Spleen (tissue), 13 donors: ENCODE measurements at places on chromosomes 1 and 21.

DNA sequence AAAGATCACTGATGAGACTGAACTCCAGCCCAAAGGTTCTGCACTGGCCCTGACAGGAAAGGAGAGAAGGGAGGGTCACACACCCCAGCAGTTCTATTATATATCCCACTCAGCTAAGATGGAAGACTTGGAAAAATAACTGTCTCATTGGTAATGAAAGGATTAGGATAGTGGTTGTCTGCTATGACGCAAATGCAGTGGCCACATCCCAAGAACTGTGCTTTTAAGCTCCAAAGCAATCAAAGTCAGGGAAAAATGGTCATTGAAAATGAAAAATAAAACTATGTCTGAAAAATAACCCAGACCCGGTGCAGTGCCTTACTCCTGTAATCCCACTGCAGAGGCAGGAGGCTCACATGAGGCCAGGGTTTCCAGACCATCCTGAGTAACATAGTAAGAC, 31.0 kb downstream of the PSMG1 start:
- no peaks in the 10 kb centered on the region for H3K4me1 ChIP-seq
- no peak overlapping the region for H3K4me3 ChIP-seq
- H3K36me3 ChIP-seq: no peaks in the 10 kb centered on the region
- DNase-seq: no peak

DNA sequence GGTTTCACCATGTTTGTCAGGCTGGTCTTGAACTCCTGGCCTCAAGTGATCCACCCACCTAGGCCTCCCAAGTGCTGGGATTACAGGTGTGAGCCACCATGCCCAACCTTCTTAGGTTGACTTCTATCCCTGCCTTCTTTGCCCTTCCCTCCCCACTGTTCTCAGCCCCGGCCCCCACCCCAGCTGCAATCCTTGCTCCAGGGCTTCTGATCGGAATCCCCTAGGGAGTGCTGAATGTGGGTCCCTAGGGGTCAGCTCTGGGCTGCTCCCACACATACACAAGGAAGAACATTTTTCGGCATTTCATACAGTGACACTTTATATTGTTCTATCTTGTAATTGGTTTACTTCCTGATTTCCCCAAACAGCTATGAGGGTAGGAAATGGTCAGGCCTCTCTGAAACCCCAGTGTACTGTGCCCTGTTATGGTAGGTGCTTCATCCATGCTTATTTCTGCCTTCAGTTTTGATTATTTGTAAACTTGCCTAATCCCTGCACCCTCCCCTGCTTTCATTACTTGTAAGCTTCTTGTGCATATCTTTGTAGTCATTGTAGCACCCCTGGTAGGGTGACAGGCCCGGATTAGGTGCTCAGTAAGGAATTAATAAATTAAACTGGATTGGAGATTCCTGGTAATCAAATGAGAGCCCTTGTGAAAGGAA, 5.8 kb upstream of the SRP9 start:
- no peak for DNase-seq
- H3K27me3 ChIP-seq: no peaks in the 10 kb centered on the region
- H3K4me1 ChIP-seq: peaks cover 72% of the 10 kb centered on the region
- H3K36me3 ChIP-seq: no peaks in the 10 kb centered on the region

GRCh38 chr1:231446138-231446537, 24.1 kb upstream of the EGLN1 start:
- H3K4me1 ChIP-seq: no peaks in the 10 kb centered on the region
- no peak for DNase-seq
- no peaks in the 10 kb centered on the region for H3K36me3 ChIP-seq
- H3K27me3 ChIP-seq: no peaks in the 10 kb centered on the region
- H3K27ac ChIP-seq: no peak overlapping the region

DNA sequence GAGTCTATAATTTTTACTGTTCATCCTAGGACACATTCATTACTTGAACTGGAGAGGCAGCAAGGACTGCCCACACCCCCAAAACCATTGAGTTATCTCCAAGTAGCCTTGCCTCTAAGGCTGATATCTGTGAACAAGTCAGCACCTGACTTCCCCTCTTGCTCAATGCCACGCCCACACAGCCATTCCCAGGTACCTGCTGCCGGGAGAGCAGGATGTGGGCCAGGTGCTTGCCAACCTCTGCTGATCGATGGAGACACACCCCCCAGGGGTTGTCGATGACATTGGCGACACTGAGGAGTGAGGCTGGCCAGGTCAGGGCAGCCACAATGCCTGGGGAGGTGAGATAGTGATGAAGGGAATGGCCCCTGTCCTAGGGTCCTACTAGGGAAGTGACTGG, 60.1 kb downstream of the TMCO4 start:
- H3K4me3 ChIP-seq: no peak overlapping the region
- DNase-seq: no peak
- H3K36me3 ChIP-seq: peaks cover 34% of the 10 kb centered on the region
- no peaks in the 10 kb centered on the region for H3K4me1 ChIP-seq
- no peaks in the 10 kb centered on the region for H3K27me3 ChIP-seq

GRCh38 chr1:228365271-228366061, 41.2 kb downstream of the TRIM11 start:
- no peaks in the 10 kb centered on the region for H3K36me3 ChIP-seq
- H3K27ac ChIP-seq: no peak overlapping the region
- H3K4me1 ChIP-seq: peaks cover 31% of the 10 kb centered on the region
- H3K27me3 ChIP-seq: no peaks in the 10 kb centered on the region
- no peak for DNase-seq
- H3K4me3 ChIP-seq: no peak overlapping the region

DNA sequence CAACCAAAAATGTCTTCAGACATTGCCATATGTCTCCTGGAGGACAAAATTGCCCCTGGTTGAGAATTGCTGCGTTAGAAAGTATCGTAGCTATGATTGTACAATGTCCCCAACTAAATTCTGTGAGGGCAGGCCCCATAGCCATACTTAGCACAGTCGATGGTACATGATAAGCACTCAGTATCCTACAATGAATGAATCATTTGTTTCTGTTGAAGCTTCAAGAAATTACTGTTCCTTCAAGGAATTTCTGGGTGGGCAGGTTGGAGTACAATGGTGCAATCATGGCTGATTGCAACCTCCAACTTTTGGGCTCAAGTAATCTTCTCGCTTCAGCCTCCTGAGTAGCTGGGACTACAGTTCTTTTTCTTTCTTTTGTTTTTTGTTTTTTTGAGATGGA, 4.7 kb downstream of the CAP1 start:
- no peak overlapping the region for H3K4me3 ChIP-seq
- H3K36me3 ChIP-seq: no peaks in the 10 kb centered on the region
- H3K27ac ChIP-seq: peak overlapping the region; percentile 75
- no peaks in the 10 kb centered on the region for H3K27me3 ChIP-seq
- DNase-seq: no peak

- H3K27me3 ChIP-seq: peaks cover 36% of the 10 kb centered on the region
- H3K36me3 ChIP-seq: no peaks in the 10 kb centered on the region
- H3K4me3 ChIP-seq: no peak overlapping the region
Observed at GRCh38 chr1:20431176-20431460, 54.9 kb downstream of the CAMK2N1 start.

DNA sequence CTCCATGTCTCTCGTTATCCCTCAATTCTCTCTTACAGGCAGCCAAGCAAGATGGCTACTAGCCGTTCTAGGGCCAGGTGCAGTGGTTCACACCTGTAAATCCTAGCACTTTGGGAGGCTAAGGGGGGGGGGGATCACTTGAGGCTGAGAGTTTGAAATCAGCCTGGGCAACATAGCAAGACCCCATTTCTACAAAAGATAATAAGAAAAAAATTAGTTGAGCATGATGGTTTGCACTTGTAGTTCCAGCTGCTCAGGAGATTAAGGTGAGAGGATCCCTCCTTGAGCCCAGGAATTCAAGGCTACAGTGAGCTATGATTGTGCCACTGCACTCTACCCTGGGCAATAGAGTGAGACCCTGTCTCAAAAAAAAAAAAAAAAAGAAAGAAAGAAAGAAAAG, 80.4 kb downstream of the NKAIN1 start:
- H3K27ac ChIP-seq: no peak overlapping the region
- peaks cover 25% of the 10 kb centered on the region for H3K4me1 ChIP-seq
- H3K27me3 ChIP-seq: no peaks in the 10 kb centered on the region
- no peak for DNase-seq
- no peaks in the 10 kb centered on the region for H3K36me3 ChIP-seq

GRCh38 chr1:67250051-67250653, 57.5 kb upstream of the IL12RB2 start:
- no peaks in the 10 kb centered on the region for H3K36me3 ChIP-seq
- DNase-seq: no peak
- H3K4me3 ChIP-seq: no peak overlapping the region
- no peaks in the 10 kb centered on the region for H3K27me3 ChIP-seq
- no peaks in the 10 kb centered on the region for H3K4me1 ChIP-seq
- no peak overlapping the region for H3K27ac ChIP-seq

GRCh38 chr1:167984886-167985489, 48.1 kb upstream of the MPC2 start:
- H3K4me3 ChIP-seq: no peak overlapping the region
- no peak for DNase-seq
- peaks cover 69% of the 10 kb centered on the region for H3K36me3 ChIP-seq
- no peaks in the 10 kb centered on the region for H3K27me3 ChIP-seq
- no peak overlapping the region for H3K27ac ChIP-seq

DNA sequence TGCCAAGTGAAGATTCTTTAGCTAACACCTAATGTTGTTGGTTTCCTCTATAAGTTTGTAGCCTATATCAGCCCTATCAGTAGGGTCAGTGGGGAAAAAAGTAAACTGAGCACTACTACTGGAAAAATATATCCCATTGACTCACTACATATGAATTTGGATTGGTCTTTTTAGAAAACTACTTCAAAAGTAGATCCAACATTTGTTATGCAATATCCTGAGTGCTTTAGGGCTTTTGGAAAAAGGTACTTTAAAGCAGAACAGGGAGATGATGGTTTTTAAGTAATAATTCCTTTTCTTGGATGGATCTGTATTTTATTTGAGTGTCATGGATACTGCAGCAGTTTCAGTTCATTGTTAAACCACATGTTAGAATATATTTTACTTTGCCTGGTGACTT, 7.1 kb downstream of the C1orf21 start:
- no peak overlapping the region for H3K4me3 ChIP-seq
- H3K4me1 ChIP-seq: peaks cover 22% of the 10 kb centered on the region
- H3K27ac ChIP-seq: no peak overlapping the region
- H3K36me3 ChIP-seq: no peaks in the 10 kb centered on the region
- no peak for DNase-seq
- no peaks in the 10 kb centered on the region for H3K27me3 ChIP-seq

GRCh38 chr1:178011465-178011828, 41.6 kb upstream of the SEC16B start:
- no peaks in the 10 kb centered on the region for H3K27me3 ChIP-seq
- H3K27ac ChIP-seq: no peak overlapping the region
- no peak for DNase-seq
- no peak overlapping the region for H3K4me3 ChIP-seq

- no peak overlapping the region for H3K27ac ChIP-seq
- H3K36me3 ChIP-seq: no peaks in the 10 kb centered on the region
- peaks cover 32% of the 10 kb centered on the region for H3K27me3 ChIP-seq
- no peak overlapping the region for H3K4me3 ChIP-seq
- peaks cover 6% of the 10 kb centered on the region for H3K4me1 ChIP-seq
Observed at GRCh38 chr1:11337580-11338073, 64.6 kb downstream of the UBIAD1 start.

DNA sequence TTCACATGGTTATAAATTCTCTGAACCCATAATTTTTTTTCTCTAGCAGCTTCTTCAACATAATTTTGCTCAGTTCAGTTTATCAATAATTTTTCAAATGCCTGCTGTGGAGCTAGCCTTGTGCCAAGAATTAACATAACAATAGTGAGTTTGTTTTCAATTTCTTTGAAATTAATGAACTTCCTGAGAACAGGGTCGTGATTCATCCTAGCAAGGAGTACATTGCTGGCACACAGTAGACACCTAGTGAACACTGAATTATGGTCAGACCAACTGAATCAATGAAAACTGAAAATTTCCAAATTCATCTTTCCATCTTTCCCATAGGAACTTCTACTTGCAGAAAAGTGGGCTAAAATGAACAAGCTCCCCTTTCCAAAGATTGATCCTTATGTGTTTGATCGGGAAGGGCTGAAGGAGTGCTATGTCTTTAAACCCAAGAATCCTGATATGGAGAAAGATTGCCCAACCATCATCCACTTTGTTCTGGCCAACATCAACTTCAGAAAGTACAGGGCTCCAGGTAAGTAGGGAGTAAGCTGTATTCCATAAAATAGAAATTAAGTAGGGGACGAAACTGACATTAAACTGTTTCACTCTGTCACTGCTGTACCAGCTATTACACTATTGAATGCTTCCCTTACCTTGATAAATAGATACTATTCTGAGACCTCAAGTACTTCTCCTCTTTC, 148.7 kb downstream of the PLA2G4A start:
- no peak for DNase-seq
- H3K27ac ChIP-seq: no peak overlapping the region
- no peak overlapping the region for H3K4me3 ChIP-seq
- no peaks in the 10 kb centered on the region for H3K4me1 ChIP-seq
- no peaks in the 10 kb centered on the region for H3K36me3 ChIP-seq

DNA sequence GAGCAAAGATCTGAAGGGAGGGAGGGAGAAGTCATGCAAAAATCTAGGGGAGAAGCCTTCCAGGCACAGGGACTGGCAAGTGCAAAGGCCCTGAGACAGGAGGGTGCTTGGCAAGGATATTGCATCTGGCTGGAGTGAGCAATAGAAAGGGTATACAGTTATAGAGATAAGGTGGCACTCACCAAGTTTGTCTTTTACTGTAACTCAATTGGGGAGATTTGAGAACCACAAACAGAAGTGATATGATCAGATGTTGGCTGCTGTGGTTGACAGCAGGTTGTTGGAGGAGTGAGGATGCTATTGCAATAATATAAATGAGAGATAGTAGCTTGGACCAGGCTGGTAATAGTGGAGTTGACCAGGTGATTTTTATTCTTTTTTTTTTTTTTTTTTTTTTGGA, 25.6 kb downstream of the MCOLN3 start:
- no peaks in the 10 kb centered on the region for H3K27me3 ChIP-seq
- H3K4me3 ChIP-seq: no peak overlapping the region
- no peaks in the 10 kb centered on the region for H3K36me3 ChIP-seq
- H3K27ac ChIP-seq: no peak overlapping the region
- DNase-seq: no peak
- no peaks in the 10 kb centered on the region for H3K4me1 ChIP-seq

GRCh38 chr1:234997896-234998741, 130.5 kb downstream of the TOMM20 start:
- H3K27me3 ChIP-seq: no peaks in the 10 kb centered on the region
- H3K36me3 ChIP-seq: no peaks in the 10 kb centered on the region
- peak overlapping the region; percentile 59 for H3K27ac ChIP-seq
- no peak for DNase-seq
- H3K4me1 ChIP-seq: peaks cover 20% of the 10 kb centered on the region

DNA sequence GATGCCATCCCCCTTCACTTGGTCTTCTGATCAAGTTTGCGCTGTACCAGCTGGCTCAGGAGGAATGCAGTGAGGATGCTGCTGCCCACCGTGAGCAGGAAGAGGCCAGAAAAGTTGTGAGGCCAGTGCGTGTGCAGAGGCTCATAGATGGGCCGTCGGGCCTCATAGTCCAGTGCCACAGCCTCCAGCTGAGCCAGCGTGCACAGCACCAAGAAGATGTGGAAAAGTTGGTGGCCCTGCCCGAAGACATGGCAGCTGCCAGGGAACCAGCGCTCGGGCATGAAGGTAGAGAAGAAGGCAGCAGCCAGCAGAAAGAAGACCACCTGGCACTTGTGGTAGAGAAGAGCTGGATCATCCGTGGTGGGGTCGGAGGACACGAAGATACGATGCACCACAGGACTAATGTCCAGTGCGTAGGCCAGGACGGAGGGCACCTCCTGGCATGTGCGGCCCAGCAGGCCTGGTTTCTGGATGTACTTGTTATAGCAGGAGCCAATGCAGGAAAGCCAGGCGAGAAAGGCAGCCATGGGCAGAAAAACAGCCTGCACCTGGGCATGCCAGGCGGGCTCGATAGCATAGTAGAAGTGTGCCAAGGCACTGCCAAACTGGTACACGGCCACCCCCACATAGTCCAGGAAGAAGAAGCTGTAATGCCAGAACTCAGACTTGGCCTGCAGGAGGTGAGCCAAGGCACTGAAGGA, 3.7 kb upstream of the AUNIP start:
- no peak for DNase-seq
- H3K36me3 ChIP-seq: peaks cover 9% of the 10 kb centered on the region
- H3K4me1 ChIP-seq: peaks cover 43% of the 10 kb centered on the region
- no peak overlapping the region for H3K4me3 ChIP-seq
- H3K27me3 ChIP-seq: no peaks in the 10 kb centered on the region
